ENCODE measurements at places on chromosomes 6 and 20. TPM values are rescaled to one million over a fixed set of nuclear protein-coding genes. Genes with fewer than 3 reads are reported as not detected.

DNA sequence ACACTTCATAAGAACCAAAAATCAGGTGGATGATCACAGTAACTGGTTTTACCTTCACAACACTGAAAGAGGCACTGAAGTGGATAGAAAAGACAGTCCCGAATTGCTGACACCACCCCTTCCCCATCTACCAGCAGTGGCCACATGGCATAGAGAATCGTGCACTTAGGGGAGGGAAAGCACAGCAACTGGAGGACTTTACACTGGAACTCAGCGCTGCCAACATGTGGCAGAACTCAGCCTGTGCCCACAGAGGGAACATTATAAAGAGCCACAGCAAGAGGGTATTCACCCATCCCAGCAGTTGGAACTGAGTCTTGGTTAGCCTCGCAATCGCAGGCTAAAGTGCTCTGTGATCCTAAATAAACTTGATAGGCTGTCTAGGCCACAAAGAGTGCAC lies 6.5 kb upstream of the KIAA1586 start:
- no peaks in the 10 kb centered on the region for H3K36me3 ChIP-seq
- no peak overlapping the region for H3K4me3 ChIP-seq
- H3K4me1 ChIP-seq = peaks cover 2% of the 10 kb centered on the region
- peak; percentile 24 for DNase-seq
- H3K27me3 ChIP-seq = peaks cover 42% of the 10 kb centered on the region
- H3K27ac ChIP-seq = no peak overlapping the region

GRCh38 chr20:46351357-46352058 lies 43.2 kb upstream of the CDH22 start:
- peaks cover 36% of the 10 kb centered on the region for H3K4me1 ChIP-seq
- no peak overlapping the region for H3K4me3 ChIP-seq
- no peak for DNase-seq
- H3K36me3 ChIP-seq = peaks cover 13% of the 10 kb centered on the region
- H3K27me3 ChIP-seq = no peaks in the 10 kb centered on the region

DNA sequence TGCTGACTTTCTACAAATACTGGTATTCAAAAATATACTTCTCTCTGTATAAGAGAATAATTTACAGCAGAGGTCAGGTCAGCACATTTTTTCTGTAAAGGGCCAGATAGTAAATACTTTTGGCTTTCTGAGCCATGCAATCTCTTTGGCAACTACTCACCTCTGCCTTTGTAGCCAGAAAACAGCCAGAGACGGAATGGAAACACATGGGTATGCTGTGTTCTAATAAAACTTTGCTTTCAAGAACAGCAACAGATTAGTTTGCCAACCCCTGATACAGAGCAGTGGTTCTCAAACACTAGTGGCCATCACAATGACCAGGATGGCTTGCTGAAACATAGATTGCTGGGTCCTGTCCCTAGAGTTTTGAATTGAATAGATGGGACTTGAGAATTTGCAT lies 46.3 kb downstream of the SYCP2L start:
- H3K4me3 ChIP-seq = no peak overlapping the region
- no peak for DNase-seq
- H3K36me3 ChIP-seq = peaks cover 21% of the 10 kb centered on the region
- no peak overlapping the region for H3K27ac ChIP-seq

DNA sequence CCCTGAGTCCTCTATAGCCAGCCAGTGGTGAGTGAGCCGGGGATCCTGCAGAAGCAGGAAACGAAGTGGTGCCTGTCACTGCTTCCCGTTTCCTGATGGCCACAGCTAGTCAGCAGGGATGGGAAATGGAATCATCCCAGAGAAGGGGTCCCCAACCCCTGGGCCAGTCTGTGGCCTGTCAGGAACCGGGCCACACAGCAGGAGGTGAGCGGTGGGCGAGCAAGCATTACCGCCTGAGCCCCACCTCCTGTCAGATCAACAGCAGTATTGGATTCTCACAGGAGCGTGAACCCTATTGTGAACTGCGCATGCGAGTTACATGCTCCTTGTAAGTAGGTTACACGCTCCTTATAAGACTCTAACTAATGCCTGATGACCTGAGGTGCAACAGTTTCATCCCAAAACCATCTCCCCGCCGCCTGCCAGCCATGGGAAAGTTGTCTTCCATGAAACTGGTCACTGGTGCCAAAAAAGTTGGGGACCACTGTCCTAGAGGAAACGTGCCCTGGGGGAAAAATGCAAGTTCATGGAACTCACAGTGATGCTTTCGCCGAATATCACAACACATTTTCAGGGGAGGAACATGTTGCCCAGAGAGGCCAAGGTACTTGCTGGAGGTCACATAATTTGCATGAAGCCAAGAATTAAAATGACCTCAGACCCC lies 113.8 kb downstream of the JPH2 start:
- peaks cover 16% of the 10 kb centered on the region for H3K4me1 ChIP-seq
- no peak overlapping the region for H3K4me3 ChIP-seq
- no peaks in the 10 kb centered on the region for H3K27me3 ChIP-seq
- no peaks in the 10 kb centered on the region for H3K36me3 ChIP-seq
- peak overlapping the region; percentile 20 for H3K27ac ChIP-seq
- DNase-seq = no peak

- H3K36me3 ChIP-seq = peaks cover 40% of the 10 kb centered on the region
- H3K4me1 ChIP-seq = peaks cover 71% of the 10 kb centered on the region
- no peak for DNase-seq
Measured at GRCh38 chr20:41030531-41031242, 2.1 kb downstream of the TOP1 start.

DNA sequence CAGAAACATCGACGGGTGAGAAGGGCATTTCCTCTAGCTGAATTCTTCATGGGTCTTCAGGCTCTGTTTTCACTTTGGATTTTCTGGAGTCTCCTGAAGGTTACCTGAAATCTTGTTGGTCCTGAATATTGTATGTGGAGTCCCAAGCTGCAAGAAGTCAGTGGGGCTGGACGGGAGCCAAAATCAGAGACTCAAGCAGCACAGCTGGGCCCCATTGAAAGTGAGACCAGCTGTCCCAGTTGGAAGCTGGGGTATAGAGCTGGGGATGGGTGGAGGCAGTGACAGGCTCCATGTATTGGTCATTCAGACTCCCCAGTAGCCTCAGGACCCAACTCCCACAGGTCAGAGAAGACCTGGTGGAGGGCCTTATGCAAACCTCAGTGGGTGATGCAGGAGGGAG lies 111.3 kb upstream of the MLN start:
- H3K4me1 ChIP-seq = no peaks in the 10 kb centered on the region
- DNase-seq = no peak
- no peak overlapping the region for H3K27ac ChIP-seq
- peaks cover 14% of the 10 kb centered on the region for H3K27me3 ChIP-seq
- no peak overlapping the region for H3K4me3 ChIP-seq
- H3K36me3 ChIP-seq = peaks cover 13% of the 10 kb centered on the region

The DCBLD1 gene
- 11.2 TPM for total RNA-seq

The UNC5CL gene
- 3.3 TPM for total RNA-seq

- peaks cover 25% of the 10 kb centered on the region for H3K36me3 ChIP-seq
- no peaks in the 10 kb centered on the region for H3K4me1 ChIP-seq
- no peak overlapping the region for H3K4me3 ChIP-seq
- peaks cover 2% of the 10 kb centered on the region for H3K27me3 ChIP-seq
- no peak for DNase-seq
- no peak overlapping the region for H3K27ac ChIP-seq
Measured at GRCh38 chr6:74657011-74657410, 548.8 kb downstream of the COL12A1 start.

DNA sequence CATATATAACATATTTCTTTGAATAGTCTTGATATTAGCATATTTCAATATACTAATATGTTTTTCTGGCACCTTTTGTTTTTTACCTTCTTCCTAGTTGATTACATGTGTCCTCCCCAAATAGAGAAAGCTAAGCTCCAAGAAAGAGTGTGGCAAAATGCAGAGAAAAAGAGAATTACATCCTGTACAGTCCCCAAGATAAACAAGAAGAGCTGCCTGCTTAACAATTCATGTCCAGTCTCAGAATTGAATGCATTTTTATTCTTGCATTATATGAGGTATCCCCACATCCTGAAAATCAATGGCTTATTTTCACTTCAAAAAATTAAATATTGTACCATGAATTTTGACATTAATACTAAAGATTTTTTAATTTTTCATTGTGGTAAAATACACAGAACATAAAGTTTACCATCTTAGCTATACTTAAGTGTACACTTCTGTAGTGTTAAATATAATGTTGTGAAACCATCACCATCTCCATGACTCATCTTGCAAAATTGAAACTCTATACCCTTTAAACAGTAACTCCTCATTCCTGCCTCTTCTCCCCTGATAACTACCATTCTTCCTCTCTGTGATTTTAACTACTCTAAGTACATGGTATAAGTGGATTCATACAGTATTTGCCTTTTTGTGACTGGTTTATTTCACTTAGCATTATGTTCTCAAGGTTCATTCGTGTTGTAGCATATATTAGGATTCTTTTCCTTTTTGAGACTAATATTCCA lies 490.3 kb downstream of the COL12A1 start:
- DNase-seq = no peak
- no peaks in the 10 kb centered on the region for H3K4me1 ChIP-seq
- no peaks in the 10 kb centered on the region for H3K27me3 ChIP-seq
- H3K27ac ChIP-seq = no peak overlapping the region
- H3K4me3 ChIP-seq = no peak overlapping the region
- H3K36me3 ChIP-seq = no peaks in the 10 kb centered on the region

The BAG2 gene
- 8.0 TPM for total RNA-seq

- no peak for DNase-seq
- no peaks in the 10 kb centered on the region for H3K36me3 ChIP-seq
- H3K27ac ChIP-seq = peak overlapping the region; percentile 80
- H3K4me1 ChIP-seq = peaks cover 15% of the 10 kb centered on the region
- H3K27me3 ChIP-seq = no peaks in the 10 kb centered on the region
Measured at GRCh38 chr6:70396796-70397729, 16.2 kb upstream of the FAM135A start.

The CRISP3 gene
- total RNA-seq = not detected

The ANGPT4 gene
- 0.25 TPM for total RNA-seq

The ACSS1 gene
- total RNA-seq = 1.5 TPM

DNA sequence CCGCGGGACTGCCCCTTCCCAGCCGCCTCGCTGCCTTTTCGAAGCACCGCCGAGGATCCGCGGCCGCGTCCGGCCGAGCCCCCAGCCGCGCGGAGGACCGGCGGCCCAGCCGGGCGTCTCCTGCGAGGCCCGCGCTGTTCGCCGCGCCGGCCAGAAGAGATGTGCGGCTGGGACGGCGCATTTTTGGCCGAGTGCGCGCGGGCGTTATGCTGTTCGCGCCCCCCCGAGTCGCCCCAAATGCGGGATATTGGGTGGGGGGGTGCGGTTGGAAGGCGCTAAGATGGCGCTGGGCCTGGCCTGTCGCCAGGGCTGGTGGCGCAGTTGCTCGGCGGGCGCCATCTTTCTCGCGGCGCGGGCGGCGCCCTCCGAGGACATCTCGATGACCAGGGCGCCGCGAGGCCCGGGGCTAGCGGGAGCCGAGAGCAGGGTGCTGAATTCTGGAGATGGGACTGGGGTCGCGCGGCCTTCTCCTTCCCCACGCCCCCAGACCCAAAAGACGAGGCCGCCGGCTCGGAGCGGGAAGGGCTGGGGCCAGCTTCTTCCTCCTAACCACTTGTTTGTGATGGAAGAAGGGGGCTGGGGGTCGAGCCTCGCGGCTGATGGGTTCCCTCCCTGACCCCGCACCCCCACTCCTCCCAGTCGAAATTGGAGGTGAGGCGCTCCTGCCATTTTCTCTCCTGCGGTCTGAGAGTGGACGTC lies 1.5 kb downstream of the BICRAL start:
- no peaks in the 10 kb centered on the region for H3K27me3 ChIP-seq
- peak overlapping the region; percentile 97 for H3K27ac ChIP-seq
- DNase-seq = peak; percentile 57
- peak overlapping the region; percentile 93 for H3K4me3 ChIP-seq
- no peaks in the 10 kb centered on the region for H3K36me3 ChIP-seq

GRCh38 chr6:70270287-70271005 lies 32.4 kb downstream of the COL9A1 start:
- peaks cover 3% of the 10 kb centered on the region for H3K36me3 ChIP-seq
- H3K27me3 ChIP-seq = no peaks in the 10 kb centered on the region

The SRXN1 gene
- total RNA-seq = 23.0 TPM

DNA sequence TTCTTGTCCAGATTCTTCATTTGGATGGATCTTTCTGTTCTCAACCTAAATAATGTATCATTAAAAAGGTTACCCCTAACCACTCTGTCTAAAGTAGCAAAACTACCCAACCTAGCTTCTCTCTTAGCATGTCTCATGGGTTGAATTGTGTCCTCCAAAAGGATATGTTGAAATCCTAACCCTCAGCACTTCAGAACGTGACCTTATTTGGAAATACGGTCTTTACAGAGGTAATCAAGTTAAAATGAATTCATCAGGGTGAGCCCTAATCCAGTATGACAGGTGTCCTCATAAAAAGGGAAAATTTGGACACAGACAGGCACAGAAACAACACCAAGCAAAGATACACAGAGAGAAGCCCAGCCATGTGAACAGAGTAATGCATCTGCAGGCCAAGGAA lies 6.1 kb upstream of the FRK start:
- H3K36me3 ChIP-seq = no peaks in the 10 kb centered on the region
- no peaks in the 10 kb centered on the region for H3K27me3 ChIP-seq
- no peak overlapping the region for H3K27ac ChIP-seq
- DNase-seq = no peak
- H3K4me1 ChIP-seq = peaks cover 11% of the 10 kb centered on the region

DNA sequence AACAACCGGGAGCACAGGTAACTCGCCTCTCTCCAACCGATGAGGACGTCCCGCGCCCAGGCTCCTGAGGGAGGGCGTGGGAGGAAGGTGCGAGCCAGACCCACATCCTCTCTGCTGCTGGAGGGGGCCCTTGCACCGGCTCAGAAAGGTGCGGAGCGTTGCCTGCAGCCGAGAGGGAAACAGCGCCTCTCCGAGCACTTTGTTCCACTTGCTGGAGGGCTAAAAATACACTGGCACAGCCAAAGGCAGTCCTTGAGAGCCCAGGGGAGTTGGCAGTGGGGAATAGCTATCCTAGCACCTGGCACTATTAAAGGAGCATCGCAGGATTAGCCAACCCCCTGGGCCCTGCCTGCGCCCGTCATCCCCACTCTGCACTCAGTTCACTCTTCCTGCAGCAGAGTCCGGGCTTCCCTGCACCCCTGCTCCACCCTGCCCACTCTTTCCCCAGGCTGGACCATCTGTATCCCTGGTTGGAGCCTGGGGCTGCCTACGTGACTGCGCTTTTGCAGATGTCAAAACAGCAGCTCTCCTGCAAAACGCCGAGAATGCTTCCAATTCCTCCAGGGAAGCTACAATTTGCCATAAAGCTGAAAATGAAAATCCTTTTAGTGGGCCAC lies 108.9 kb downstream of the SNX5 start:
- no peak overlapping the region for H3K27ac ChIP-seq
- no peak overlapping the region for H3K4me3 ChIP-seq
- no peaks in the 10 kb centered on the region for H3K27me3 ChIP-seq
- H3K36me3 ChIP-seq = no peaks in the 10 kb centered on the region
- DNase-seq = peak; percentile 40

The CST5 gene
- total RNA-seq = not detected

The LAMA2 gene
- total RNA-seq = 6.4 TPM

DNA sequence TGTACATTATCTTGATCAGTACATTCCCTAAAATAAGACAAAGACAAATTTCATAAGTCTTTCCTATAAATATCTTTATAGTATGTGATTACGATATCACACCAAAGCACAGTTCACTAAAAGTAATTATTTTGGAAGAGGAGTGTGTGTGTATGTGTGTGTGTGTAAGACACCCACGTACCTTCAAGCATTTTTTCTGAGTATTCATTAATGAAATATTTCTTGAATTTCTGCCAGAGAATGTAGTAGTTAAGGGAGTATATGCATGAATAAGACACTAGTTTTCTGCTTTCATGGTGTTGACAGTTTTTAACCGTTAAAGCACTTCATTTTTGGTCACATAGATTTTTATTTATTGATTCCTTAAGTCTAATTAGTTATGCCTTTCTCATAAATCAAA lies 36.8 kb downstream of the MANEA start:
- H3K4me1 ChIP-seq = peaks cover 3% of the 10 kb centered on the region
- H3K27me3 ChIP-seq = no peaks in the 10 kb centered on the region
- H3K36me3 ChIP-seq = no peaks in the 10 kb centered on the region
